ENCODE measurements at places on chromosomes 1 and 21. TPM values are rescaled to one million over a fixed set of nuclear protein-coding genes. Genes with fewer than 3 reads are reported as not detected.

The KCNA3 gene
- polyA plus RNA-seq: 0.39 TPM

DNA sequence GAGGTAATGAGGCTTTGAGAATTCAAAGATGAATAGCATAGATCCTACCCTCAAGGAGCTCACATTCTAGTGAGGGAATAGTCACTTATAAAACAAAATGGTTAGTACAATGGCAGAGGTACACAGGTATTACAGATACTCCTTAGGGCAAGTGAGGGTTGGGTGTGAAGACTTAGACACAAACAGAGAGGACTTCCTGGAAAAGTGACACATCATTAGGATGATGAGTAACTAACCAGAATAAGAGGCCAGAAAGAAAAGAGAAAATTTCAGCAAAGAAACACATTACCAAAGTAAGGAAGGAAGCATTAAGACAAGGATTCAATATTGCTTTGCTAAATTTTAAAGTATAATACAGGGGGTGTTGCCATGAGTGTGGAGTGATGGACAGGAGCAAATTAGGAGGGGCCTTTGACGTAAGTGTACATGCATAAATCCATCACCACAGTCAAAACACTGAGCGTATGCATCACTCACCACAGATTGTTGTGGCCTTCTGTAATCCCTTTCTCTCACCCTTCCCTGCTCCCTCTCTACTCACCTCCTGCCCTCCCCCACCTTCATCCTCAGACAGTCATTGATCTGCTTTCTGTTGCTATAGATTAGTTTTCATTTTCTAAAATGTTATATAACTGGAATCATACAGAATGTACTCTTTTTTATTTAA lies 7.9 kb downstream of the CD53 start:
- DNase-seq: no peak

The LRRC39 gene
- 0.28 TPM for polyA plus RNA-seq

DNA sequence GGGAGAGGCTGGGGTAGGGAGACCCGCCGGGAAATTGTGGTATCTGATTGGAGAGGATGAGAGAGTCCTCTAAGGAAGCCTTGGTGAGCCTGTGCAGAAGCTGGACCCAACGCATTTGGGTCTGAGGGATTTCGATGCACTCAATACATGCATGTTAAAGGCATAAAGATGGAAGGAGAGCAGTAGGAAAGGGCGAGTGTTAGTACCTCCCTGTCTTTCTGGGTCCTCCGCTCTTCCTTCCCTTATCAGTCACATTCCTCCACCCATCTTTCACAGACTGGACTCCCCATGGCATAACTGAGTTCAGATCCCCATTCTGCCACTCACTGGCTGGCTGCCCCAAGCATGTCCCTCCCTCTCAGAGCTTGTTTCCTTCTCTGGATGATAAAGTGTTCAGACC lies 7.3 kb downstream of the RGS16 start:
- no peak for DNase-seq

GRCh38 chr1:236830560-236830959 lies 35.5 kb downstream of the MTR start:
- no peak for DNase-seq

DNA sequence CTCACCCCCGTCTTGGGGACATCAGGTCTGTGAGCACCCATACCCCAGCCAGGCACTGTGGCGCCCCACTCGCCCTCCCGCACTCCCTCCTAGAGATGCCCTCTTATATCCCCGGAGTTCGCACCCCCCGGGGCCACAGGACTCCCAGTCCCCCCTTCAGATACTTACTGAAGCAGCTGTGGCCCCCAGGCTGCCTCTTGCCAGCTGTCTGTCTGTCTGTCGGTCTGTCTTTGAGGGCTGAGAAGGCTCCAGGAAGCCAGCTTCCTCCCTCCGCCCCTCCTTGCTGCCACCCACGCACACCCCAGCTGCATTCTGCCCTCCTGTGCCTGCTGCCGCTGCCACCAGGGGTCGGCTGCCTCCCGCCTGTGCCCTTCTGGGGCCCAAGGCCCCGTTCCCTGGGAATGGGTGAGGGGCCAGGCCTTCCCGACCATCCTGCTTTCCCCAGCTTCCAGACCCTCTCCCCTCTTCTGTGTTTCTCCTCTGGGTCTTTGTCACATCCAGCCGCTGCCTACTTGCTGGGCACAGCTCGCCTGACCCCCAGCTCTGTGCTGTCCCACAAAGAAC lies at the start of gene PTPN7:
PTPN7 (minus strand) TSS at position 226 of the 564 bp plus-strand sequence. CDS start 1,200 bp downstream, outside the sequence.
- no peak for DNase-seq

GRCh38 chr1:9476790-9477463 lies 62.3 kb upstream of the SLC25A33 start:
- peak; percentile 1 for DNase-seq

DNA sequence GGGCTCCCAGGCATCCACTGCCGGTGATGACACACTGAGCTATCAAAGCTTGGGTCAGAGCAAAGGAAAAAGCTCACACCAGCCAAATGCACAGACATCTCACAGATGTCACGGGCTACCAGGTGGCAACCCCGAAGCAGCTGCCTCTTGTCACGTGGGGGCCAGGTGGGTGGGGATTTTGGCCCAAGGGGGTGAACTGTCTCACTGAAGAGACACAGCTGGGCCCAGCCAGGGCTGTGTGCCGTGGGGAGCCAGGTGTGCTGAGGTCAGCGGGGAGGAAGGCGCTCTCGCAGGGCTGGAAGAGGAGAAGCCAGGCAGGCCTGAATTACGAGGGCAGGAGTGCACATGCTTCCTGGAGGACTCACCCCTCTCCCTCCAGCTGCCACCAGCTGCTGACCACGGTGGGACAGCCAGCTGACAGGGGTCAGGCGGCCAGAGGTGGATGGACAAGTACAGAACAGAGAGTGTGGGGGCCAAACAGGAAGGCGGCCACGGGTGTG lies 32.4 kb downstream of the KCNN3 start:
- no peak for DNase-seq

- DNase-seq: no peak
Measured at GRCh38 chr1:160797271-160797709, 1.3 kb downstream of the LY9 start.

GRCh38 chr1:23178950-23179349 lies 10.3 kb upstream of the LUZP1 start:
- DNase-seq: no peak

GRCh38 chr1:205294175-205294917 lies 27.2 kb downstream of the NUAK2 start:
- peak; percentile 79 for DNase-seq

GRCh38 chr1:67973051-67973450 lies 77.4 kb downstream of the DIRAS3 start:
- DNase-seq: no peak

The FCRL6 gene
- not detected for polyA plus RNA-seq

GRCh38 chr1:64956010-64956640 lies 10.2 kb downstream of the JAK1 start:
- DNase-seq: no peak

The HLX gene
- polyA plus RNA-seq: 4.2 TPM

GRCh38 chr1:224864006-224864405 lies 65.5 kb upstream of the DNAH14 start:
- DNase-seq: no peak

GRCh38 chr21:35511696-35512162 lies 462.6 kb upstream of the RUNX1 start:
- no peak for DNase-seq

- DNase-seq: no peak
Measured at GRCh38 chr1:154767315-154768240, 102.5 kb downstream of the KCNN3 start.

DNA sequence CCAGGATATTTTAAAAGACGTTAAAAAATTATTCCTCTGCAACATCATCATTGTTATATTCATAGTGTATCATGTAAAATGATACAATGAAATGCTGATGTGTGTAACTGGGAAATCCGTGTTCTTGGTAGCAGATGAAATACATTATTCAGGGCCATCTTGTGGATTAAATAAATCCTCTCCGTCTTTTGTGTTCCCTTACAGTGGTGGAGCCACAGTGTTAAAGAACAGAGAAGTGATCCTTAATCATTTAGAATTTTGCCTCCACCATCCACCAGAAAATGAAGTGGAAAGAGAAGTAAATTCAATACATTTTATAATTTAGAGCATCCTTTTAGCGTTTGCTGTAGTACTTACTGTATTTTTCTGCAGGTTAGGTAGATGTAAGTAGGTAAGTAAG lies 1.3 kb downstream of the DYRK3 start:
- DNase-seq: no peak

The U2AF1 gene
- polyA plus RNA-seq: 32.8 TPM

DNA sequence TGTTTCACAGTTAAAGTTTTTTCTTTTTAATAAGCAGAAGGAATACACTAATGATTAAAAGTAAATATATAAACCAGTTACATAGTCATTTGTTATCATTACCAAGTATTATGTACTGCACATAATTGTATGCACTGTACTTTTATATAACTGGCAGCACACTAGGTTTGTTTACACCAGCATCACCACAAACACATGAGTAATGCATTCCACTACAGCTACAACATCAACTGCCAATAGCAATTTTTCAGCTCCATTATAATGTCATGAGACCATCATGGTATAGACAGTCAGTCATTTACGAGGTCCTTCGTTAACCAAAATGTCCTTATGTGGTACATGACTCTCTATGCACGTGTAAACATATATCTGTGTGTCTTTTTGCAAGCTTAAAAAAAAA lies 35.2 kb downstream of the SCYL3 start:
- DNase-seq: no peak
